Activated T-helper 1 cell treated with anti-CD3 and anti-CD28 coated beads, Interleukin-12 subunit alpha, Interleukin-12 subunit beta, Interleukin-2, Interleukin-4 antibody, amounts not matched to agents 30 ng/mL and 10 ng/mL and 1 ng/mL, durations not matched to agents 14 hours and 24 hours and 36 hours (primary cell): ENCODE measurements at places on chromosomes 3 and 15.

- H3K4me1 ChIP-seq, result peaks cover 13% of the 10 kb centered on the region
- H3K27me3 ChIP-seq, result peaks cover 2% of the 10 kb centered on the region
- no peak overlapping the region for H3K4me3 ChIP-seq
- no peaks in the 10 kb centered on the region for H3K36me3 ChIP-seq
Measured at GRCh38 chr3:58607816-58608215, 30.6 kb upstream of the FAM107A start.

DNA sequence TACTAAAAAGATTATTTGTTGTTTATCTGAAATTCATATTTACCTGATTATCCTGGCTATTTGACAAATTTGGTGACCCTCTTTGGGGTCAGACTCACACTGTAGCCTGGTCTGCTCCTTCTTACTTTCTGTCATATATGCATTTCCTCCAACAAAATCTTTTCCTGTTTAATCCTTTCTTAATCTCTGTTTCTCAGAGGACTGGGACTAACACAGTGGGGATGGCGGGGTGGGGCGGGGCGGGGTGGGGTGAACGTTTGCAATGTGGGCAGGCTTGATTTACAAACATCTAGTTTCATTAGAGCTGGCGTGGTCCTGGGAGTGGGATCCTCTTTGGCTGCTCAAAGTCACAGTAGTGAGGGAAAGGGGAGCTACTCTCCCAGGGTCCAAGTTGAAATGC, 35.3 kb upstream of the CDCP1 start:
- H3K36me3 ChIP-seq, result no peaks in the 10 kb centered on the region
- H3K27me3 ChIP-seq, result peaks cover 23% of the 10 kb centered on the region
- no peak overlapping the region for H3K27ac ChIP-seq
- no peak for DNase-seq
- peaks cover 7% of the 10 kb centered on the region for H3K4me1 ChIP-seq
- H3K4me3 ChIP-seq, result no peak overlapping the region

DNA sequence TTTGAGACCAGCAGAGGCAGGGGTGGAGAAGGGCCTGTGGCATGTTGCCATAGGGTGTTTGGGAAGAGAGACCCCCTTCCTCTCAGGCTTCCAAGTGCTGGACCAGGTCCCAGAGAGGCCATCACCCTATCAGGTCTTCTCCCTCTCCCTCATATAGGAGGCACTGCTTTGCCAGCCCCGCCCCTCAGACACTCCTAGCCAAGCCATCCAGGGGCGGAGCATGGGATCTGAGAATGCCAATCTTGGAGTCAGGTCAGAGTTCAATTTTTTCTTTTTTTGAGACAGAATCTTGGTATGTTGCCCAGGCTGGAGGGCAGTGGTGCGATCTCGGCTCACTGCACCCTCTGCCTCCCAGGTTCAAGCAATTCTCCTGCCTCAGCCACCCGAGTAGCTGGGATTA, 32.7 kb downstream of the CRABP1 start:
- no peak for DNase-seq
- no peaks in the 10 kb centered on the region for H3K36me3 ChIP-seq
- no peak overlapping the region for H3K4me3 ChIP-seq

GRCh38 chr15:40345867-40346578, 4.8 kb upstream of the PHGR1 start:
- H3K4me3 ChIP-seq, result no peak overlapping the region
- H3K27ac ChIP-seq, result no peak overlapping the region
- peaks cover 6% of the 10 kb centered on the region for H3K27me3 ChIP-seq

DNA sequence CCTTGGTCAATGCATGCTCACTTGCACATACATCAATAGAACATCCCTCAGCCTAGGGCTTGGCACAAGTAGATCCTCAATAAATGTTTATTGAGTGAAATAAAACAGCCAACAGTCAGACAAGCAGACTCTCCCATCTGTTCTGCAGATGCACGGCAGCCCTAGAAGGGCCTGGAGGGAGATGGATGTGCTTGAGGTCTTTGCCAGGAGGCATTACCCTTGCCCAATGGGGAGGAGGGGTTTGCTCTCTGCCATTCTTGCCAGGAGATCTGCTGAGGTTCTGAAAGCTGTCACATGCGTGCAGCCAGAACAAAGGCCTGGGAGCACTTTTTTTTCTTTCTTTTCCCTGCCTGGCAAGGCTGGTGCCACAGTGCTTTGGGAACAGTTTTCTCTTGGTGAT, 349.3 kb upstream of the THRB start:
- H3K4me1 ChIP-seq, result no peaks in the 10 kb centered on the region
- no peaks in the 10 kb centered on the region for H3K27me3 ChIP-seq
- no peaks in the 10 kb centered on the region for H3K36me3 ChIP-seq
- DNase-seq, result no peak
- H3K4me3 ChIP-seq, result no peak overlapping the region

DNA sequence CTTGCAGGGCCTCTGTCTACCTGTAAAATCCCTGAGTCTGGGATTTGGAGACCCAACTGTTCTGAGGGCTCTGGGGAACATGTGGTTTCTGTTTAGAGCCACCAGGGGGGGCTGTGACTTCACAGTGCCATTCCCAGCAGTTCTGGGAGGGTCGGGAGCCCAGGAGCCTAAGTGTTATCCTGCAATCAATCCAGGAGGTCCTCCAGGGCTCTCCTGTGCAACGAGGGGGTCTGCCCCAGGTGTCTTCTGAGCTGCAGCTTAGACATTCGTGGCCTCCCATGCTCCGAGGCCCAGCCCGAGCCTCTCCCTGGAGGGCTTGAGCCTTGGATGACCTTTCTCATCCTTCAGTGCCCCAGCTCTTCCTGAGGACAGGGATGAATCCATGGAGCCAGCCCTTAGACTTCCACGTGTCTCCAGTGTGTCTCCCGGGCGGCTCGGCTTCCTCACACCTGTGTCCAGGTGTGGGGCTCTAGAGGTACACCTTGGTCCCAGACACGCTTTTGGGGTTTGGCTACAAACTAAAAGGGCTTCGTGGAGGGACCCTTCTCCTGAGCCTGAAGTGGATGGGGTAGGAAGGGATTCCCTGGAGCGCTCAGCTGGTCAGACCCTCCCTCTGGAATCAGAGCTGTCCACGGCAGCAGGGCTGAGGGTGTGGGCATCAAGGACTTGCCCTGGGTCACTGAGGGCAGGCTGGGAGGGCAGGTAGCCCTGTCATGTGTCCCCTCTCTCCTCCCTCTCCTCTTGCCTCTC, 20.3 kb upstream of the ABTB1 start:
- no peak overlapping the region for H3K4me3 ChIP-seq
- H3K27me3 ChIP-seq, result peaks cover 8% of the 10 kb centered on the region
- no peak overlapping the region for H3K27ac ChIP-seq
